Stimulated activated CD8-positive, alpha-beta memory T cell treated with anti-CD3 and anti-CD28 coated beads, Interleukin-15, amount 100 ng/mL, for 4 hours (primary cell): ENCODE measurements at places on chromosomes 2 and 18.

GRCh38 chr2:225930687-225931086, 531.2 kb downstream of the NYAP2 start:
- no peak for DNase-seq

DNA sequence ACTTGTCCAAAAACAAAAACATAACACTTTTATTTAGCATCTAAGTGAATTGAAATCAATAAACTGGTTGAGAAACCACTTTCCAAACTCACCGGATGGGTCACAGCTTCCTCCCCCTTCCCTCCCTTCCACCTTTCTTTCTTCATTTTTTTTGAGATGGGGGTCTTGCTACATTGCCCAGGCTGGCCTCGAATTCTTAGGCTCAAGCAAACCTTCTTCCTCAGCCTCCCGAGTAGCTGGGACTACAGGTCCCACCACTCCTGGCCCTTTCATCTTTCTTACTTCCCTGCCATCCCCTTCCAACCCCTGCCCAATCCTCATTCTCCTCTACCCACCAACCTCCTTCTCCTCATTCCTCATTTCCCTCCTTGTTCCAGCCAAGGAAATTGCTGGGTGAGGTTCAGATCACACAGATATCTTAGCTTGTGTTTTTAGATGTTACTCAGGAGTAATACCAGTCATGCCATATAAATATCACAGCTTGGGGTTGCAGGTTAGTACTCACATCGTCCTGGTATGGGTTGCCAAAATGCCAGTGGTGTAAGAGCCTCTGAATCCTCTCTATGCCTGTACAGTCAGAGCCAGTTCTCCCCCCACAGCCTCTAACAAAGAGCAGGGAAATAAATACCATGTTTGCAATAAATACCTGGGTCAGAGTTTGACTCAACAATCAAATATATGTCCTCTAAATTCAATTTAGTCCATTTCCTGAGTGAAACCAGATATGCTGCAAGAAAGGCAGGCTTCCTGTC, 132.7 kb upstream of the NDUFV2 start:
- DNase-seq, result no peak

DNA sequence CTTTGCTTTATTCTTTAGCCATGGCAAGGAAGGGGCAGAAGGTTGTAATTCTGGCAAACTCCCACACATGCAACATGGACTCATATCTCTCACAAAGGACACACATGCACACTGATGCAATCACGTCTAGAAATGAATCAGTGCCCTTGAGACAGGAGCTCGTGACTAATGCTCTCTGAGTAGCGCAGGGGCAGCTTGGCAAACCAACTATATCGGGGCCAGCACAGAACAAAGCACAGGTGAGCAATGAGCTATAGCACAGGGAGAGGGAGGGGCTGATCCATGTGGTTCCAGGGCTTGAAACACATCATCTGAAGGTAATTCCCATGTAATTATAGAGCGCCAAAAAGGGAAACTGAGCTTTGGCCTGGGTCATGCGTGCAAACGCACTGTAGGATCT, 165.2 kb upstream of the KLF7 start:
- DNase-seq, result no peak

GRCh38 chr2:64722291-64723044, 68.8 kb upstream of the SERTAD2 start:
- no peak for DNase-seq

- no peak for DNase-seq
These were observed 631.8 kb upstream of the RAB6C start for GRCh38 chr2:129347486-129348217.

- no peak for DNase-seq
These were observed 618.8 kb upstream of the NRXN1 start for GRCh38 chr2:51650769-51651168.
